ENCODE measurements at places on chromosomes 5 and 9. TPM values are rescaled to one million over a fixed set of nuclear protein-coding genes. Genes with fewer than 3 reads are reported as not detected.

- no peak for DNase-seq
Measured at GRCh38 chr5:180813420-180813819, 10.8 kb upstream of the MGAT1 start.

GRCh38 chr5:96664669-96665068, 2.5 kb downstream of the CAST start:
- DNase-seq = no peak

- no peak for DNase-seq
Measured at GRCh38 chr9:69519470-69520240, 152.5 kb downstream of the APBA1 start.

DNA sequence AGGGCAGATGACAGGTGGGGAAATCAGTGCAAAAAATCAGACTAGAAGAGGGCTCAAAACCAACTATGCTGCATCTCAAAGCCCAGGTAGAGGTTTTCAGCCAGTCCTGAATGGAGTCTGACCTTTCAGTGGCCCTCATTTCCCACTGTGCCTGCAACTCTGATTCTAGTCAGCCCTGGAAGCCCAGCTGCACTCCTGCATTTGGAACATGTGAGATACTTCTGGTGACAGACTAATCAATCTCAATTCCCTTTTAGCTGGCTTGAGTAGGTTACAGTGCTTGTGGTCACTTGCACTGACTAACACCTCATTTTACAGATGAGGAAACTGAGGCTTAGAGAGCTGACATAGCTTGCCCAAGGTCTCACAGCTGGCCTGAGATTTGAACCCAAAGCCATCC, 7.9 kb upstream of the ACSL6 start:
- DNase-seq = no peak

- DNase-seq = no peak
Measured at GRCh38 chr5:4361753-4362152, 766.1 kb downstream of the IRX1 start.

DNA sequence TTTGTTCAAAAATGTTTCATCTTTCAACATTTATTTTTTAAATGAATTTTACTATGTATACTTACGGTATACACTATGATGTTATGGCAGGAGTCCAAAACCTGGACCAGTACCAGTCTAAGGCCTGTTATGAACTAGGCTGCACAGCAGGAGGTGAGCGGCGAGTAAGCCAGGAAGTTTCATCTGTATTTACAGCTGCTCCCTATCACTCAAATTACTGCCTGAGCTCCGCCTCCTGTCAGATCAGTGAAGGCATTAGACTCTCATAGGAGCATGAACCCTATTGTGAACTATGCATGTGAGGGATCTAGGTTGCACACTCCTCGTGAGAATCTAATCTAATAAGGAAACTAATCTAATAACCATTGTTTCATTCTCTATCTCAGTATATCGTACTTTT, 715.5 kb upstream of the PTPRD start:
- DNase-seq = no peak

DNA sequence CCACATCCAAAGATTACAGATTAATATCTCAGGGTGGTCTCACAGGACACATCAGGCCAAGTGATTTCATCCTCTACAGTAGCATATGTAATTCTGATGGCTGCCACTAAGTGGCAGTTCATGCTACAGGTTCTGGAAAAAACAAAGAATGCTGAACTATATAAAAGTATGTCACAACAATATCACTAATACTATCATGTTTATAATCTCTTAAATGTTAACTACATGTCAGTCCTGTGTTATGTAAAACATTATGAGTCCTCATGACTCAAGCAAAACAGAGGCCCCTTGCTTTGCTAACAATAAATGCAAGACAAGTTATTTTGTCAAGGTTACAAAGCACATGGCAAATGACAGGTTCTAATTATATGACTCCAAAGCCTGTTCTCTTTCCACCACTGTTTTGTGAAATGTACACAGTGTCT, 233.2 kb downstream of the FBXL17 start:
- DNase-seq = no peak

GRCh38 chr5:68067976-68068603, 147.5 kb upstream of the PIK3R1 start:
- DNase-seq = no peak

DNA sequence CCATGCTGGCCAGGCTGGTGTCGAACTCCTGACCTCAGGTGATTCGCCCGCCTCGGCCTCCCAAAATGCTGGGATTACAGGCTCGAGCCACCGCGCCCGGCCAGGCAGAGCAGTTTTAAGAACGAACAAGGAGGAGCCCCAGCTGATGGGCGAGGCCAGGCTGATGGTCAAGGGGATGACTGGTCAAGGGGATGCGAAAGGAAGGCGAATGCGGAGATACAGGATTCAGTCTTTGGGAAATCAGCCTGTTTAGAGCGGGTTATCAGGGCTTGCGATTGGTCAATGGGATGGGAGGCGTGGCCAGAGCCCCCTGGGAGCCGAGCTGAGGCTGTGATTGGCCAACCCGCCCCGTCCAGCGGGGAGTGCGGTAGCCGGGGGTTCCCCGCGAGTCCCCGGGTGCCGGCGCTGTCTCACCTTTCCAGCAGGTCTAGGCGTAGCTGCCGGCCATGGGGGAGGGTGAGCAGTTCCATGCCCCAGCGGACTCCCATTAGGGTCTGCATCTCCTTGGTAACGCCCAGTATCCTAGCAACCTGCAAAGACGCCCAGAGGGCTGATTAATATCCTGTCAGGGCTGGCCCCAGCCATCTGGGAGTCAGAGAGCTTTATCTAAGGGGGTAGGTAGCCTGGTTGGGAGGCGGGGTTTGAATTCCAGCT, 7.5 kb upstream of the TOR2A start:
- DNase-seq = no peak

GRCh38 chr5:60395712-60396329, 304.1 kb downstream of the DEPDC1B start:
- no peak for DNase-seq

DNA sequence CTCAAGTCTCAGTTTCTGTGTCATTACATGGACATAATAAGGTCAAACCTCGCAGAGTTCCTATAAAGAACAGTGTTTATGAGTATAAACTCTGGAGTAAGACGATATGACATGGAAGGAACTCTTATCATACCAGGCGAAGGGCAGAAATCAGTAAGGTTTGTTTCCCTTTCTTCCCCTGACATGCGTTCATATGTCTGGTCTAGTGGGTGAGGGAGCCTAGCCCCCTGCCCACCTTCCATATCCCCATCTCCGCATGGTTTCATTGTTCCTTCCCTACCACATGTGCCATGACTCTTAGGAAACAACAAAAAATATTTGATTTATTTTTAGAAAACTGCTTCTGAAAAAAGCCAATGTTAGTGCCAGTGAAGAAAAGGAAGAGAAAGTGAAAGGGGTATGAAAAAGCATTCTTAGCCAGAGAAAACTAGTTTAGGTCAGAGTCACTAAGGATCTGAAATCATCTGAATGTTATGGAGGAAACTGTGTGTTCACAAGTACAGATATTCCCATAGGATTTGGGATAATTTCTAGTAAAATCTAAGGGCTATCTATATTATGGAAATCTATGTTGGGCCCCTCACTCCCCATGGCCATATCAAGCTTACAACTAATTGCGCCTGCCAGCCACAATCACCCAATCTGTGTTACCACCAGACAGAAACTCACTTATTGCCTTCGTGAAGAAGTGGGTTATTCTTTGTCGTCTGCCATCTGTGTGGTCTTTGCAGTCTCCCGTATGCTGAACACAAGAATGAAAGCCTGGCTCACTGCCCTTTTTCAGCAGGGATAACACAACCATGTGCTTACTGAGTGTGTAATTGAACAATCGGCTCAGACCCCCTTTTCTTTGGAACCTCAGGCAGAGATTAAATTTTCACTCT, 19.9 kb upstream of the HMHB1 start:
- DNase-seq = no peak

The NRG2 gene
- polyA plus RNA-seq = 0.72 TPM

The PRXL2C gene
- 10.6 TPM for polyA plus RNA-seq

The CDKN2B gene
- polyA plus RNA-seq = 1.1 TPM
